ENCODE measurements at places on chromosomes 7 and 10.

- DNase-seq, result no peak
Measured at GRCh38 chr7:13911909-13912308, 77.6 kb downstream of the ETV1 start.

- no peak for DNase-seq
Measured at GRCh38 chr10:71359364-71360046, 37.2 kb upstream of the CDH23 start.

DNA sequence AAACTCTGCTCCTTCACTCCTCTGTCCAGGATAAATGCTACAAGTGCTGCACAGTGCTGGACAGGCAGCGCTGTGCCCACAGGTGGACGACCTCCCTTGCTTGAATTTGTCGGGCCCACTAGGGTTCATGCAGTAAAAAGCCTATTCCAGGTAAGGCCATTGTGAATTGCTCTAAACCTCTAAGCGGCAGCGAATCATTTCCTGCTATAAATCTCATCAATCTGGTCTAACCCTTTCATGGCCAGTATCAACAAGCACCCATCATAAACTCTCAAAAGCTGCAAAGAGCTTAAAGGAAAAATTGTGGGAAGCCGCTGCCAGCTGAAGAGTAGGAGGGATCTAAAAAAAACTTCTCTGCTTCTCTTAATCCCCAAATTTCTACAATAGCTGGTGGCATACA lies 134.2 kb downstream of the SLC25A13 start:
- DNase-seq, result no peak

GRCh38 chr10:34075254-34075926 lies 739.7 kb downstream of the PARD3 start:
- DNase-seq, result no peak

DNA sequence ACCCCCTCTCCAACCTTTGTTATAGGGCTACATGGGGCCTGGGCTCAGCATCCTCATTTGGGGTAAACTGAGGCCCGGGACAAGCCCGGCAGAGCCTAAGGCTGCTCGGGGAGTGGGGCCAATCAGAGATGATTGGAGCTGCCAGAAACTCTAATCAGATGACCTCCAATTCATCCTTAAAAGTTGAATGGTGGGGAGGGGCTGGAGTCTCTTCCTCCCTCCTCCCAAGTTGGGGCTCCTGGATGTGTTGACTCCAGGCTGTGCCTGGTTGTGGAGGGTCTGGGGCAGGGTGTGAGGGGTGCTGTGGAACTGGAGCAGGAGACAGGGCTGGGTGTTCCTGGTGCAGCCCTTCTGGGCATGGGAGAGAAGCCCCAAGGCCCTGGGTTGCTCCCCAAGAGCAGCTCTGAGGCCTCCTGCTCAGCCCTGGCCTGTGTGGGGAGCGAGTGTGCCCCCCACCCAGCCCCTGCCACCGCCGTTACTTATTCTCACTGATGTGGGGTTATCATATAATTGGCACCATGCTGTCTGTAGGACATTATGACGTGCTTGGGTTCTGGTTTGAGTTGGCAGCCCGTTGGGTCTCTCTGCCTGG lies 2.2 kb downstream of the BHLHA15 start:
- no peak for DNase-seq

DNA sequence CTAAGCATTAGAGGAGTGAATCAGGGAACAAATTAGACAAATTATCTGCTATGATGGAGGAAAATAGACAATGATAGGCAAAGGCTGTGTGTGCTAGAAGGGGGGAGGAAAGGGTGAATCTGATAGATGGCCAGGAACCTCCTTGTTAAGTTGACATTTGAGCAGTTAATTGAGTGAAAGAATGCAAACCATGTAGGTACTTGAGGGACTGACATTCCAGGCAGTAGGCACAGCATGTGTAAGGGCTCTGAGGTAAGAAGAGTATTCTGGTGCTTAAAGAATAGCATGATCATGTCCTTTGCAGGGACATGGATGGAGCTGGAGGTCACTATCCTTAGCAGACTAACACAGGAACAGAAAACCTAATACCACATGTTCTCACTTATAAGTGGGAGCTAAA lies 48.6 kb upstream of the TES start:
- no peak for DNase-seq

GRCh38 chr10:126878594-126878993 lies 26.6 kb upstream of the DOCK1 start:
- DNase-seq, result no peak

DNA sequence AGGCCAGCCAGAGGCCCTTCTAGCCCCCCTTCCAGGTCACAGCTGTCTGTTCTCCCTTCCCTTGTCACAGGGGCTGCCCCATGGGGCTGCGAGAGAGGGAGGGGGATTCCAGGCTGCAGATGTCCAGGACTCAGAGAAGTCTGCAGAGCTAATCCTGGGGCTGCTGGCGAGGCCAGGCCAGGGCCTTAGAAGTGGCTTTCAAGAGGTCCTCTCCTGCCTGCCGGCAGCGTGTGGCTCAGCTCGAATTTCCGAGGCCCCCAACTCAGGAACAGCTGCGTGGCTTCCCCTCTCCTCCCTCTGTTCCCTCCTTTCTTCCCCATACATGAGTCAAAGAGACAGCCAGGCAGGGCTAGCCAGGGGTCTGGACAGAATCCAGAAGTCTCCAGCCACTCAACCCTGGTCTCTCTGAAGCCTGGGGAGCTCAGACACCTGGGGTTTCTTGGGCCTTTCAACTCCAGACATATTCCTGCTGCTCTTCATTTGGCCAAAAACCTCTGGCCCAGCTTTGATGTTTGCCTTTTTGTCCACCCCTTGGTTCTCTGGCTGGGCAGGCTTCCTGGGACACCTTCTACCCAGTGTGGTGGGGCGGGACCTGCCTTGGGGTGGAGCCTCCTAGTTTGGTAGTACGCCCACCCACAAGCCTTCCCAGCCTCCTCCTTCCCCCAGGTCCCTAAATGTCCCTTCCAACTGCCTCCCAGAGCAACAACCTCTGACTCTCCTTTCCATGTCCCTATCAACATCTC lies 21.8 kb upstream of the EIF5AL1 start:
- DNase-seq, result no peak

GRCh38 chr7:27963056-27963455 lies 217.5 kb downstream of the JAZF1 start:
- no peak for DNase-seq

DNA sequence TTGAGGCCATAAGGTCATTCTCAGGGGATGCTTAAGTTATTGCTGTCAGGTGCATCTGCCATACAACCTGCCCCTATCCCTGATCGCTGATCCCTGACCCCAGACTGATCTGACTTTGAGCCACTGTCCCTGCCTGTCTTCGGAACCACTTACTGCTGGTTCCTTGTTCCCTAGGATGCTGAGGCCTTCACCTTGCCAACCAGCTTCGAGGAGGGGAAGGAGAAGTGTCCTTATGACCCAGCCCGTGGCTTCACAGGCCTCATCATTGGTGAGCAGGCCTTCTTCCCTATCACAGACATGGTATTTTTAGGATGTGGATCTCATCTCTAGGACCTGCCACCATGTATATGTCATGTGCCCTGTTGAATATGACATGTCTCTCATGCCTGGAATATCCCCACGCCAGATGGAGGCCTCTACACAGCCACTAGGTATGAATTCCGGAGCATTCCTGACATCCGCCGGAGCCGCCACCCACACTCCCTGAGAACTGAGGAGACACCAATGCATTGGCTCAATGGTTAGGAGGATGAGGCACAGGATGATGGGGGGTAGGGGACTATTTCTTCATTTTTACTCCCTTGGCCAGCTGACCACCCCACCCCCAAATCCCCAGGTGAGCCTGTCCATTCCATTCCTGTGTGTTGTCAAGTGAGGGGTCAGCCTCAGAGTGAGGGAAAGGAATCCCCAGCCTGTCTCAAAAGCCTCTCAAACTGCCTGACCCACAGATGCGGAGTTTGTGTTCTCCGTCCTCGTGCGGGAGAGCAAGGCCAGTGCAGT lies 9.0 kb downstream of the MRPL43 start:
- DNase-seq, result no peak

GRCh38 chr10:16439295-16439694 lies 2.5 kb downstream of the PTER start:
- DNase-seq, result no peak

DNA sequence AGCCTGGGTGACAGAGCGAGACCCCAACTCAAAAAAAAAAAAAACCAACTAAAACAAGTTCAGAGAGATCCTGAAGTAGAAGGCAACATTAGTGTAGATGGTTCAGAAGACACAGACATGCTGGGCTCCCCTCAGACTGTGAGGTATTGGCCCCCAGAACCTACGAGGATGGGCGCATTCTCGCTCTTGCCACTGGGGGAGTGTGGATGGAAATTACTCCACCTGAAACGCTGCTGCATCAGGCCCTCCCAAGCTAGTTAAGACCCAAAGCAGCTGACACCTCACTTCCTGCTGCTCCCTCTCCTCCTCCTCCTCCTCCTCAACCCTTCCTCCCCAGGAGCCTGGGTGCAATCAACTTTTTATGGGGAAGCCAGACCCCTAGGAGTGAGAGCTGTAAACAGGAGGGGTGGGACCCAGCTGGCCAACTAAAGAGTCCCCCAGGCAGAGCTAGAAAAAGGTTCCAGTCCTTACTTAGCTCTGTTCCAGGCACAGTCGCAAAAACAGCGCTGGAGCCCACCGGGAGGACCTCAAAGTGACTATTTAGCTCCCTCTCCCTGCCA lies 7.4 kb downstream of the SH3PXD2A start:
- DNase-seq, result no peak

GRCh38 chr10:22711373-22711772 lies 3.0 kb downstream of the PIP4K2A start:
- no peak for DNase-seq

DNA sequence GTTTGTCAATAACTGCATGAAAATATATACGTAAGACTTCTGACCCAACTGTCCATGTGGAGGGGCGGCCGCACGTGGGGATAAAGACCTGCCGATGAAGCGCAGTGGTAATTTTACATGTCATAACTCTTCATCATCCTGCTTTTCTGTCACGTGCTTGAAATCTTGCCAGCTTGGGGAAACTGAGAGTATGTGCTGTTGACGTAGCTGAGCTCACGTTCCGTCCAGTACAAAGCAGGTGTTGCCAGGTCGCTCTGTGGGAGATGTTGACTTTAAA lies 105.1 kb downstream of the INPP5A start:
- DNase-seq, result no peak

GRCh38 chr7:97680622-97681021 lies 51.3 kb upstream of the TAC1 start:
- DNase-seq, result no peak

DNA sequence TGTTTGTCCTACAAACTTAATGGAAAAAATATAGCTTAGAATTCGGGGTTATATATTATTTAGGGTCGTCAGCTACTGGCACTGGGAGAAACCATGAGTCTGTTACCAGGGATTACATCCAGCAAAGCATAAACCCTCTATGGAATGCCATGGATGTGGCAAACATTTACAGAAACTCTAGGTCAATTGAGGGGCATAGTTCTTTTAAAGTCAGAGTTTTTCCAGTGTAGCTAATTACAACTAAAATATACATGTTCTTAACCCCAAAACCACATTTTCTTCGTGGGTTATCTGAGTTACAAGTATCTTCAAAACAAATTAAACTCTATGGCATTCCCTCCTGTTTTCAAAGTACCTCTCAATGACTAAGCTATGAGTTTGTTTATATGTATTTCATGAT lies 99.3 kb upstream of the THSD7A start:
- no peak for DNase-seq

DNA sequence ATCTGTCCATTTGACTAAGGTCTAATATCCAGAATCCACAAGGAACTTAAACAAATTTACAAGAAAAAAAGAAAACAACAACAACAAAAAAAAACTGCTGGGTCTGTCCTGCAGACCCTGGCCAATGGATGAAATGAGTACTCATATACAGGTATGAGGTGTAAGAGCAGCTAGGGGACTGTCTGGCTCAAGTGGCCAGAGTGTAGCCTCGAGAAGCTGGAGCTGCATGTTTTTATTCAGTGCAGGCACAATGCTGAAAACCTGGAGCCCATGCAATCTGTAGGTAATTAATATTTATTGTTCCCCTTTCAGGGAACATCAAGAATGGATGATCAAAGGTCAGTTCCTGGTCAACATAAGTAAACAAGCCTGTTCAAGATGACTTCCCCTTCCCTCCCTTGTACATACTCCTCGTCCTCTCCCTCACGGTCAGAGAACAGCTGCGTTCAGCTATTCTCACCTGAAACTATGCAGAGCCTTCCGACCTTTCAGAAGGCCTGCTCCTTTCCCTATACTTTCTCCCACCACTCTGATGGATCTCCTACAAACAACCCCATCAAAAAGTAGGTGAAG lies 15.5 kb downstream of the CYP2C19 start:
- no peak for DNase-seq

GRCh38 chr10:86313621-86314041 lies 53.0 kb downstream of the GRID1 start:
- no peak for DNase-seq

DNA sequence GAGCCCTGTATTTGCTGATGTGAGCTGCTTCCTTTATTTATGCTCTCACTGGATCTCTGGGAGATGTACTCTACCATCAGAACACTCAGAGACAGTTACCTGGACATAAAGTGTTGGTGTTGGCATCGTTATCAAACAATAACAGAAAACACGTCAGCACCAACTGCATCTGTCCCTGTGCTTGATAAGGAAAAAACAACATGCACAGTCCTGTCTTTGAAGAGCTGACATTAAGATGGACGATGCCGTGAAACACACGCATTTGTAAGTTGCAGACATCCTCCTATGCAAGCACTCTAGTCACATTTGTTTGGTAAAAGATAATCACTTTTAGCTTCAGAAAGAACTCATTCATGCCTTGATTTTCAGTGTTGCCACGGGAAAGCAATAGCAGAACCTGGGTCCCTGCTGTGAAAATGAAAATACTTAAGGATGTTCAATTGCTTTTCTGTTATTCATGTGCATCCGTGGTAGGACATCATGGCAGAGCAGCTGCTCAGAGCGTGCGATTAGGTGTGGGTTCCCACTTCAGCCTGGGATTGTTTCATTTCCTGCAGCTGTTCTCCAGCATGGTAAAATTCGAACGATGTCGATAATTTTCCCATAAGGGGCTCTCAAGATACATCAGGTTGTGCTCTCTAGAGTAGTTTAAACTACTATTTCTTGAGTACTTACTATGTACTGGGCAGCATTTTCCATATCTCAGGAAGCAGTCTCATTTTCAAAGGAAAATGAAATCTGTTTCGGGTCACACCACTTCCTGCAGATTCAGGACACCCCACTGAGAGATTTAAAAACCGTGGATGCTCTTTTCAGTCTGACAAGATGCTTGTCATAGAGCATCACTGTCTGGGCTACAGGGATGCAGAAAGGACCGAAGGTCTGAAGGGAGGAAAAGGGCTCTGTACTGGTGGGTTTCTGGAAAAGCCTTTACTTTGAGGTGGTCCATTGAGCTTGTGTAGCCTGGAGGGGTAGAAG lies 248.7 kb downstream of the CAMK1D start:
- peak; percentile 34 for DNase-seq

DNA sequence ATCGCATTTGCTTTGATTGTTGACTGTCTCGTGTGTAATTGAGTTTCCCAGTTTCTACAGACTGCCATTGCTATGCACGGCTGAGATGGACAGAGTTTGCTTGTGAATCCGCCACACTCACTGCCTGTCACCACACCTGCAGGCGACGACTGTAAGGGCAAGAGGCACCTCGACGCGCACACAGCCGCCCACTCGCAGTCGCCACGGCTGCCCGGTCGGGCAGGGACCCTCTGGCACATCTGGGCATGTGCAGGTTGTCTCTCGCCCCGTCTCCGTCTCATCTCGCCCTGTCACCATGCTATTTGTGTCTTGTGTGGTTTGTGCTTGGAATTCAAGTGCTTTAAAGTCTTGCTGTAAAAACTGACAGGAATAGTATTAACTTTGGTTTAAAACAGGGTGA lies 17.5 kb downstream of the SUN1 start:
- no peak for DNase-seq

GRCh38 chr10:132202070-132202970 lies 15.6 kb downstream of the DPYSL4 start:
- no peak for DNase-seq

All from NCI-H2081 treated with DMSO at 0.1 percent for 48 hours (cell line).